ENCODE measurements at places on chromosomes 1 and 21.

DNA sequence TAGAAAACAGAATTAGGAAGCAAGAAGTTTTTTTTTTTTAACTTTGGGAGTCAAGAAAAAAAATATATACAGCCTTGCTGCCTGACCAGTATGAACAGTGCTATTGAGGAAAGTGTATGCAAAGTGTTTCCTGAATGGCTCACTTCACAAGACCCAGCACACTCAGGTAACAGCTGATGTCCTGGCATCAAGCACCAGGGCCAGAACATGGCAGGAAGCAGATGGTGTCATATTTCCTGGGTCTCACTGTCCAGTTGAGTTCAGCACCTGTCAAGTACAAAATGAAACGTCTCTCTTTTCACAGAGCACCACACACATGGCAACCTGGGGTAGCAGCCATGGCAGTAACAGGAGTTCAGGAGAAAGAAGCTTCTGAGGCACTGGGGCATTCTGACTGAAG is 372.3 kb downstream of the TTLL7 start:
- DNase-seq: no peak

- DNase-seq: peak; percentile 67
These were observed 154.4 kb downstream of the PLPP3 start for GRCh38 chr1:56424744-56425493.

DNA sequence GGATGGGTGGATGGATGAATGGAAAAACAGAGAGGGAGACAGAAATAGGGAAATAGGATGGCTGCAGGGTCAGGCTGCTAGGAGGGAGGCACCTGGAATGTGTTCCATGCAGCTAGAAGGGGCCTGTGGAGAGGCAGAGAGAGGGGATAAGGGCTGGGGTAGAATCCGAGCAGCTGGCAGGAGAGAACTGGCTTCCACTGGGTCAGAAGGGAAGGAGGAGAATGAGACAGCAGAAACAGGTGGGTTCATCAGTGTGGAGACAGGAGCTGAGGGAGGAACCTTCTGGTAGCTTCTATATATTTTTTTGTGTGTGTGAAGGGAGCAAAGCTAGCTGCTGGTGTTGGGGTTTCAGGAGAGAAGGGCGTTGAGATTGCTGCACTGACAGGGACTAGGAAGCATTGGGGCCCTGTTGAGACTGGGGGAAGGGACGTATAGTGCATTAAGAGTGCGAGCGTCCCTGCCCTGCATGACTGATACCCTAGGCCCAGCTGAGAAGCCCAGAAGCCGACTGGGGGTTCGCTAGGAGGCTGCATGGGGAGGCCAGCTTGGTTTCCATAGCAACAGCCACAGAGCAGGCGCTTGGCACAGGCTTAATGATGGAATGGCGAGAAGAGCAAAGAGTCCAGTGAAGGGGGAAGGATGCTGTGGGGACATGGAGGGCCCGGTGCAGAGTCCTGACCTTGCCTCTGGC is 14.8 kb upstream of the KIF21B start:
- DNase-seq: no peak

DNA sequence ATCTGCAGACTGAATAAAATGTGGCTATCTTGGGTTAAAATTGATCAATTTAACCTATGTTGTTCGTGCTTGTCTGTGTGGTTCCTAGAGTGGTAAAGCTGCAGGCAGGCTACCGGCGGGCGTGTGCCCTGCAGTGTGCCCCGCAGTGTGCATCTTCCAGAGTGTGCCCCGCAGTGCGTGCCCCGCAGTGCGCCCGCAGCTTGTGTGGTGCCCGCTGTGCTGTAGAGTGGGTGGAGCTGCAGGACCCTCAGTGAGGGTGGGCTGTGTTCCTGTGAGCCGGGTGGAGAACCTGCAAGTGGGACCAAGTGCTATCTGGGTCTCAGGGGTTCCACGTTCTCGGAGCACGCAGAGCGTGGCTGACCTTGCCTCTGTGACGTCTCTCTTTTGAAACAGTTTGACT is 10.7 kb downstream of the RRP1 start:
- DNase-seq: no peak

DNA sequence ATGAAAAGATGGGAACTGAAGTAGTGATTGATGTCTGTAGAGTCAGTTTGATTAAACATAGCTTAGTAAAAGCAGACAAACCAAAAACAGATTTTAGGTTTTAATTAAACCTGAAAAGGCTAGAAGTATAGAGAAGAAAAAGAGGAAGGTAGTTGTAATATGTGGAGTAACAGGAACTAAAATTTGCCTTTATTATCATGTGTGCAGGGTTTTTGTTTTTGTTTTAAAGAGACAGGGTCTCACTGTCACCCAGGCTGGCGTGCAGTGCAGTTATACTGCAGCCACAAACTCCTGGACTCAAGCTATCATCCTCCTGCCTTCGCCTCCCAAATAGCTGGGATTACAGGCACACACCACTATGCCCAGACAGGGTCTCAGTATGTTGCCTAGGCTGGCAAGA is 6.0 kb downstream of the TOR1AIP1 start:
- no peak for DNase-seq

DNA sequence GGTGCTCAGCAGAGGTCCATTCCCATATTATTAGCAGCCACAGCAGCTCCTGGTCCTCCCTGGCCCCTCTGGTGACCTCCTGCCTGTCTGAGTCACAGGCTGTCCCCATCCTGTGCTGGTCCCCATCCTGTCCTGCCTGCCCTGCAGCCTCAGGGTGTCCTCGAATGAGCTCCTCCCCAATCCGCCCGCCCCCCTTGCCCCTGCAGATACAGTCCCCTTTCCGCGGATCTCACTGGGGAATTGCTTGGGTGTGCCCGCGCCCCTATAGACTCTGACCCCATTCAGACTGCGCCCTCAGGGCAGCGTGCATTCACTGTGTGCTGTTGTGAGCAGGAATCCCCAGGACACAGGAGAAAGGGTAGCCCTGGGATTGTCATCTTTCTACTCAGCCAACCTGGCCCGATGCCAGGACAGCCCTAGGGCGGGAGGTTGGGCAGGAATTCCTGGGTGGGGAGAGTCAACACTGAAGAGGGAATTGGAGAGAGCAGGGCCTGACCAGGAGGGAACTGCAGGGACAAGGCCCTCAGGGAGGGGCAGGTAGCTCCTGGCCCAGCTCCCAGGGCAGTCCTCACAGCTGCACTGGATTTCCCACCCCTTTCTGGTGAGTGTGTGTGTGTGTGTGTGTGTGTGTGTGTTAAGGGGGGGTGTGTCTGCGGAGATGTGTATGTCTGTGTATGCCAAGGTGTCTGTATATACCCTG is 1.1 kb upstream of the GUCA2A start:
- peak; percentile 32 for DNase-seq

DNA sequence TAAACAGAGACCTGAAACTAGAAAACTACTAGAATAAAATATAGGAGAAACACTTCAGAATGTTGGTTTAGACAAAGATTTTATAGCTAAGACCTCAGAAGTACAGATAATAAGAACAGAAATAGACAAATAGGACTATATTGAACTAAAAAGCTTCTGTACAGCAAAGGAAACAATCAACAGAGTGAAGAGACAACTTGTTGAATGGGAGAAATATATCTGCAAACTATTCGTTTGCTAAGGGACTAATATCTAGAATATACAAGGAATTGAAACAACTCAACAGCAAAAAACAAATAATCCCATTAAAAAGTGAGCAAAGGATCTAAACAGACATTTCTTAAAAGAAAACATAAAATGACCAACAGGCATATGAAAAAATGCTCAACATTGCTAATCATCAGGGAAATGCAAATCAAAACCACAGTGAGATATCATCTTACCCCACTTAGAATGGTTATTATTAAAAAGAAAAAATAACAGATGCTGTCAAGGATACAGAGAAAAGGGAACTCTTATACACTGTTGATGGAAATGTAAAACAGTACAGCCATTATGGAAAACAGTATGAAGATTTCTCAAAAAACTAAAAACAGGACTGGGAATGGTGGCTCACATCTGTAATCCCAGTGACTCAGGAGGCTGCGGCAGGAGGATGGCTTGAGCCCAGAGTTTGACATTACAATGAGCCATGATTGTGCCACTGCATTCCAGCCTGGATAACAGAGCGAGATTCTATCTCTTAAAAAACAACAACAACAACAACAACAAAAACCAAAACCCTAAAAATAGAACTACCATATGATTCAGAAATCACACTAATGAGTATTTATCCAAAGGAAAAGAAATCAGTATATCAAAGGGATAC is 37.3 kb upstream of the ZSWIM5 start:
- DNase-seq: no peak

- DNase-seq: peak; percentile 0
These were observed 26.9 kb upstream of the DPYD start for GRCh38 chr1:97947695-97948094.

DNA sequence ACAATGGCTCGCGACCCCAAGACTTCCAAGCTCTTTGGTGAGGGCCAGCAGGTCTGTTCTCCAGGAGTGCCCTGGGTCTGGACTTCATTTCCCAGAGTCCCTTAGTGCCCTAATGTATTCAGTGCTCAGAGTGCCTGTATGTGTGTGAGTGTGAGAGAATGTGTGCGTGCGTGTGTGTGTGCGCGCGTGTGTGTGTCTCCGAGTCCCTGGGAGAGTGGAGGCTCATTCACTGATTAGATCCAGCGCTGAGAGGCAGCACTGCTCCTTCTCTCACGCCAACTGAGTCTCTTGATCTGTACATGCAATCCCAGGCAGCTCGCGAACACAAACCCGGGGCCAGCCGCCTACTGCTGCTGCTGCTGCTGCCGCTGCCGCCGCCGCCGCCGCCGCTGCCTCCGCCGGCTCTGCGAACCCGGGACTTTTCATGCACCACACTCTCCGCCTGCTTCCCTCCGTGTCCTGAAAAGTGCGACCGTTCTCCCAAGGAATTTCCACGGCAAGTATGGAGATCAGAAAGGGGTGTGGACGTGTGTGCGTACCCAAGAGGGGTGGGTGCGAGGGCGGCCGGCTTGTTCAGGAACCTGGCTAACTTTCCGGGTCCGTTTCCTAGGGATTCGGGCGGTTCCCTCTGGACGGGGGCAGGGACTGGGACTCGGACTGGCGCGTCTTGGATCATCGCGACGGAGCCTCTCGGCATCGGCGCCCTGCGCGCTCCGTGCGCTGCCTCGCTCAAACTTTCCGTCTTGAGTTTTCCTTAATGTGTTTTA is at the start of gene RNF220:
Gene RNF220, plus strand, starts transcription at position 225 of the 767 bp plus-strand sequence.
- DNase-seq: peak; percentile 71

DNA sequence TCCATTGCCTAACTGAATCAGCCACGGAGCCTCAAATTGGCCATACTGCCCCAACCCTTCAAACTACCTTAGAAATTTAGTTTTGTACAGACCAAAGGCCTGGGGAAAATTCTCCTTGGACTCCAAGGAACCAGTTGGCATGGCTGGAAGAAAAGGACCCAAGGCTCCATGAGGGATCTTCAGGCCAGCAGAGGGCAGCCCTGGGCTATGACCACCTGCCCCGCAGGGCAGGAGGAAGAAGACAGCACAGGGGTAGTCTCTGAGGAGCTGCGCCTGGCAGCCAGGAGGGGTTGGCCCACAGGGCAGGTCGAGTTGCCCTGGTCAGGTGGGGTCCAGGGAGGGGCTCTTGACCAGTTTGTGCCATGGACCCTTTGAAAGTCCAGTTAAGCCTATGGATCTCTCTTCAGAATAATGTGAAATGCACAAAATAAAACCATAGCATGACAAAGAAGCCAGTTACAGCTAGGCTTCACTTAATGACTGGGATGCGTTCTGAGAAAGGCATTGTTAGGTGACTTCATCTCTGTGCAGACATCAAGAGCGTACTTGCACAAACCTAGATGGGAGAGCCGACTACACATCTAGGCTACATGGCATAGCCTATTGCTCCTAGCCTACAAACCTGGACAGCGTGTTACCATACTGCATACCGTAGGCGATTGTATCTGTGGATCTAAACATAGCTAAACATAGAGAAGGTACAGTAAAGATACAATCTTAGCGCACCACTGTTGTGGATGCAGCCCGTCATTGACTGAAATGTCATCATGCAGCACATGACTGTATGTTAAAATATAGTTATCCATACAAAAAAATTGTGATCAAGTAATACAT is 26.1 kb downstream of the CACNA1S start:
- peak; percentile 25 for DNase-seq

- DNase-seq: no peak
These were observed 13.0 kb upstream of the AHCYL1 start for GRCh38 chr1:109971559-109971958.

Measured in astrocyte of the spinal cord (primary cell).